ENCODE measurements at places on chromosomes 1 and 21.

- no peak for DNase-seq
Observed at GRCh38 chr1:32948905-32949304, 15.7 kb downstream of the RNF19B start.

DNA sequence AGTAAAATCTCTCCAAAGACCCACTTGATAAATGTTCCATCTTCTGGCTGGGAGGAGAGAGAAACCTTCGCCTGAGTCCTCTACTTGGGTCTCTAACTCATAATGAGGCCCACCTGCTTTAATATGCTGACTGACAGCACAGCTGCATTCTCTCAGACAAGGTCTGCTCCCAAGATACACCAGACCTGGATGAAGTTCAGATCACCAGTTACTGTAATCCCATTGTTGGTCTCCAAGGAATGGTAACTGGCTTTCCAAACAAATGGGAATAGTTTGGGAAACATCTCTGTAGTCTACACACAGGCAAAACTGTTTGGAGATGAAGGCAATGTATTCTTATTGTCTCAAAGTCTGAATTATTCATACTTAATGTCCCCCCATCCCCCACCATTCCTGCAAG, 27.9 kb upstream of the COL24A1 start:
- no peak for DNase-seq

GRCh38 chr1:69055194-69055593, 512.5 kb upstream of the LRRC7 start:
- DNase-seq = no peak

GRCh38 chr1:41641475-41641814, 157.0 kb upstream of the EDN2 start:
- DNase-seq = no peak

- DNase-seq = no peak
Observed at GRCh38 chr1:105909811-105910210, 1146.7 kb upstream of the PRMT6 start.

GRCh38 chr1:217403026-217403720, 227.7 kb downstream of the GPATCH2 start:
- DNase-seq = no peak

DNA sequence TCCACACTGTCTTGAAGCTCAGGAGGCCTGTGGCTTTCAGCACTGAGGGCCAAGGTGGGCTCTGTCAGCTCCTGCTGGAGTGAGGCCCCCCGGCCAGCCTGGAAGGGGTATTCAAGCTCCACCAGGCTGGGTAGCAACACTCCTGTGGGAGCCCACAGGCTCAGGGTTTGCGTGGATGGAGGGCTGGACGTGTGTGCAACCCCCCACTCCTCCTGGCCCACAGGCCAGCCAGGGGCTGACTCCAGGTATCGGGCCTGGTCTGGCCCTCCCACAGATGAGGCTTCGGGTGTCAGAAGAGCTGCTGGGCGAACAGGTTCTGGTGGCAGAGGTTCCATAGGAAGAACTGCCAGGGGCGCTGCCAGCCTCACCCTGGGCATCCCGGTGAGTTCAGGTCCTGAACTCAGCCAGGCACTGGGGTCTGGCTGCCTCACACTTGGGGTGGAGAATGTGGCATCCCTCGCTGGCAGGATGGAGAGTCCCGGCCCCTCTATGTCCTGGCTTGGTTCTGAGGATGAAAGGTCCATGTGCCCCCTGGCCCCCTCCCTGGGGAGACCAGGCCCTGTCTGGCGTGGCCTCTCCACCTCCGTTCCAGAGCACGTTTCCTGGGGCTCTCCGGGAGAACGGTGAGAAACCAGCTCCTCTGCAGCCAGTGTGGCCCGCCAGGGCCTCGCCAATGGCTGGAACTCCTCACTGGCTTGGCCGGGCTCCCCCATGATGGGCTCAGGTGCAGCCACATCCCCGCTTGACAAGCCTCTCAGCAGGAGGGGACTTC, 64.6 kb upstream of the TARDBP start:
- DNase-seq = no peak

DNA sequence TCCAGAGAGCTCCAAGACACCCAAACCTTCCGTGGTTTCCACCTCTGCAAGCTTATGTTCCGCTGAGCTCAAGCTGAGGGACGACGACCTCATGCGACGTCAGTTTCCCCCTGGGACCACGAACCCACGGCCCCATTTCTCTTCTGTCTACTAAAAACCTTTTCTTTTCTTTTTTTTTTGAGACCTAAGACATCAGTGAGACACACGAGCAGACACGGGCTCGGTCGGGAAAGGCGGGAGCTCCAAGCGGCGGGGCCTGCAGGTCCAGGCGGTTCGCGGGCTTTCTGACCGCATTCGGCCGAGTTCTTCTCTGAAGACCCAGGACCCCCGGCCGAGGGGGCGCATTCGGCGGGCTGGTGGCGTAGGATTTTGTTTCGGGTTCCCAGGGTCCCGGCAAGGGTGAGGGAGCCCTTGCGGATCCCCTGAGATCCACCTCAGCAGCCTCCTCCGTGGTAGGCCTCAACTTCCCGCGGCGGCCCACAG, 402 bp downstream of the C21orf58 start:
- no peak for DNase-seq

DNA sequence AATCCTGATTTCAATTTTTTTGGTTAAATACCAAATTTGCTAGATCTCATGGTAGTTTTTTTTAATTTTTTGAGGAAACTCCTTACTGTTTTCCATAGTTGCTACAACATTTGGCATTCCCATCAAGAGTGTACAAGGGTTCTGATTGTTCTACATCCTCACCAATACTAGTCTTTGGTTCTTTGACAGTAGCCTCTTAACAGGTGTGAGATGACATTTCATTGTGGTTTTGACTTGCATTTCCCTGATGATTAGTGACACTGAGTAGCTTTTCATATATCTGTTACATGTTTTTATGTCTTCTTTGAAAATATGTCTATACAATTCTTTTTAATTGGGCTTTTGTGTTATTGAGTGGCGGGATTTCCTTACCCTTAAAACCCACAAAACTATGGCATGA, 20.9 kb upstream of the RGS13 start:
- no peak for DNase-seq

GRCh38 chr1:214074477-214074876, 86.7 kb downstream of the PROX1 start:
- no peak for DNase-seq

GRCh38 chr1:47890779-47891178, 106.4 kb downstream of the TRABD2B start:
- no peak for DNase-seq

DNA sequence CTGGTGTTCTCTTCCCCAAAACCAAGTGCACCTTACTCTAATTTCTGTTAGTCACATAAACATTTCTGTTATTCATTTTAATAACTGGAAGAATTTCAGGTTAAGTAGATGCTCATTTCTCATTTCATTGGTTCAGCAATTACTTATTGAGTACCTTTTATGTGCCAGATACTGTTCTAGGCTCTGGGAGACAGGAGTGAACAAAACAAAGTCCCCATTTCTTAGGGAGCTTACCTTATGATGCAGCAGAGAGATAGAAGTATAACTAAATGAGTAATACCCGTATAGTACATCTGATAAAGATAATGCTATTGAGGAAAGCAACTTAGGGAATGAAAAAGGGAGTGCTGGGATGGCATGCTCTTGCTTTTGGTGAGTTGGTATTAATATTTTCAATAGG, 33.7 kb downstream of the LRRC8C start:
- no peak for DNase-seq

DNA sequence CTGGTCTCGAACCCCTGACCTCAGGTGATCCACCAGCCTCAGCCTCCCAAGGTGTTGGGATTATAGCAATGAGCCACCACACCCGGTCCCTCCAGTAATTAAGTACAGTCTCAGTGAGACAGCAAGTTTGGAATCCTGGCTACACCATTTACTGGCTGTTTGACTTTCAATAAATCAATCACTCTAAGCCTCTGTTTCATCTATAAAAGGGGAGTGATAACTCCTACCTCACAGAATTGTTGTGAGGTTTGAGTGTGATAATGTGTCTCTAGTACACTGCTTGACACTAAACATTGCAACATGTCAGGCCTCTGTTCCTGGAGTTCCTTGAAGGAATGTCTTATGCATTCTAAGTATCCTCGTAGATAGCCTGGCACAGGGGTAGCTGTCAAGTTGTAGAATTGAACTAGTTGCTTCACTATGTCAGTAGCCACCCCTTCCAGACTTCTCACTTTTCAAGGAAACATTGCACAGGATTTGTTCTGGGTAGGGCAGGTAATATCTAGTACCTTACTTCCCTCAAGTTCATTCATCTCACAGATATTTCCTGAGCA, 12.4 kb downstream of the ENTREP3 start:
- DNase-seq = no peak

DNA sequence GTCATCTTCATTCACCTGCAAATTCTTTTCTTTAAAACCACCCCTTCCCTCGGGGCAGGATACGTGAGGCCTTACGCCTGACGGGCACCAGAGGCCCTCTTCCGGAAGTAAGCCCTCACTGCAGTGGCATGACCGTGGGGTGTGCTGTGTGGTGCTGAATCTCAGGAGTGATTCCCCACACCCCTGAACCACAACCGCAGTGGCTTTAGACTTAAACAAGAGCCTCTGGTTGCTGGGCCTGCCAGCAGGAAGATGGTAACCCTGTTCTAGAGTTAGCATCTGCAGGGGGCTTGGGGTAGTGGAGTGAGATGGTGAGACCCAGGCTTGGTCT, 12.1 kb downstream of the BSND start:
- DNase-seq = no peak

GRCh38 chr21:26962621-26963181, 4.2 kb downstream of the ADAMTS5 start:
- DNase-seq = no peak

GRCh38 chr1:106780806-106781569, 275.5 kb upstream of the PRMT6 start:
- DNase-seq = no peak

- DNase-seq = no peak
Observed at GRCh38 chr21:38688068-38688467, 117.7 kb upstream of the ETS2 start.

GRCh38 chr1:170714163-170714562, 50.2 kb downstream of the PRRX1 start:
- DNase-seq = no peak

- peak; percentile 60 for DNase-seq
Observed at GRCh38 chr1:159922511-159923202, 2.6 kb downstream of the TAGLN2 start.

GRCh38 chr1:246117066-246117791, 389.9 kb downstream of the SMYD3 start:
- DNase-seq = peak; percentile 58

GRCh38 chr21:35197191-35197590, 148.1 kb upstream of the RUNX1 start:
- DNase-seq = no peak

- DNase-seq = no peak
Observed at GRCh38 chr1:84424513-84425149, 26.3 kb downstream of the DNASE2B start.

DNA sequence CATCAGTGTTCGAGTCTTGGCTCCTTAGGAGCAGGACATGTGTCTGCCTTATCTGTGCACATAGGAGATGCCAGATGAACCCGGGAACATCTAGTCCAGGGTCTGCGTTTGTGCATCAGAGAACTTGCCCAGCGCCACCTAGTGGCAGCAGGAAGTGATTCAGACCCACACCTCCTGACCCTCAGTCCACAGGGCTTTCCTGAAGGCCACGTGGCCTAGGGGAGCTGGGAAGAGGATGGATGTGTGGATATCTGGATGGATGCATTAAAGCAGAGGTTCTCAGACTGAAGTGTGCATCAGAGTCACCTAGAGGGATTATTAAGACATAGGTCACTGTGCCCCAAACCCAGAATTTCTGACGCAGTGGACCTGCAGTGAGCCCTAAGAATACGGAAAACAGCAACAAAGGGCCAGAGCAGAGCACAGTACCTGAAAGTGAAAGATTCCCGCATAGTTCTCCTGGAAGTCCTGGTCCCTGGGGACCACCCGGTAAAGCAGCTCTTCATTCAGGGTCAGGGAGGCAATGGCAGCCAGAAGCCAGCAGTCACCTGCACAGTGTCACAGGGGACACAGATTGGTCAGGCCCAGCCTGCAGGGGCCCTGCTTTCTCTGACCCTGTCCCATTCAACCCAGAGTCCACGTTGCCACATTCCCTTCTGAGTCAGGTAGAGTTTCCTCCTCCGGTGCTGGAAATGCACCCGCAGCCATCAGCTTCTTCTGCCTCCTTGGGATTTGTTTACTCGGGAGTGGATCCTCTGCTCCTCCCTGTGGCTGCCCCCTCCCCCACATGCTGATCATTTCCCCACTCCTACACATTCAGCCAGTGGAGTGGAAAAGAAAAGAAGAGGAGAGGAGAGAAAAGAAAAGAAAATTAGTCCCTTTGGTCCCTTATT, 37.0 kb downstream of the CAPN8 start:
- peak; percentile 24 for DNase-seq

- DNase-seq = peak; percentile 64
Observed at GRCh38 chr1:27527890-27528817, 38.2 kb upstream of the WASF2 start.

DNA sequence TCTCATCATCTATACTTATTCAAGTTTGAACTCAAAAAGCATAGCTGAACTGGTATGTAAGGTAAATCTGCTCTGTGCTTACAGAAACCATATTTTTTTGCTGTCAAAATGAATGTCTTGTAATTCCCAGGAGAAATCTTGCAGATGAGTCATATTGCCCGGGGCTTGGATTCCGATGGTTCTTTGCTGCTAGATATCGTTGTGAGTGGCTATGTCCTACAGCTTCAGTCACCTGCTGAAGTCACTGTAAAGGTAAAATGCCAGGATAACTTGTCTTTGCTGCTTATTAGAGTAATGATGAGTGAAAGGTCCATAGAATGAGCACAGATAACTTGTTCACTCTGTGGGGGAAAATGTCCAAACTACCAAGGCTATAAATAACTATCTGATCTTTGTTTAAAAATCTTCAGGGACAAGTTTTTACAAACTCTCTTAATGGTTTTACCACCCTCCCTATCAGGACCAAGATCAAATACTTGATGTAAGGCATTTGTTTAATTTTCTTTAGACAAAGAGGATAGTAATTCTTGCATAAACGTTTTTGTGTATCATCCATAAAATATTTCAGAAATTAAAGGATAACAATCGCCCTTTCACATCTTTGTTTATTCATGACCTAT, 222.3 kb downstream of the TPR start:
- DNase-seq = no peak

- no peak for DNase-seq
Observed at GRCh38 chr1:59695252-59695651, 119.5 kb upstream of the HOOK1 start.

- DNase-seq = no peak
Observed at GRCh38 chr1:9439074-9439761, 100.0 kb upstream of the SLC25A33 start.

DNA sequence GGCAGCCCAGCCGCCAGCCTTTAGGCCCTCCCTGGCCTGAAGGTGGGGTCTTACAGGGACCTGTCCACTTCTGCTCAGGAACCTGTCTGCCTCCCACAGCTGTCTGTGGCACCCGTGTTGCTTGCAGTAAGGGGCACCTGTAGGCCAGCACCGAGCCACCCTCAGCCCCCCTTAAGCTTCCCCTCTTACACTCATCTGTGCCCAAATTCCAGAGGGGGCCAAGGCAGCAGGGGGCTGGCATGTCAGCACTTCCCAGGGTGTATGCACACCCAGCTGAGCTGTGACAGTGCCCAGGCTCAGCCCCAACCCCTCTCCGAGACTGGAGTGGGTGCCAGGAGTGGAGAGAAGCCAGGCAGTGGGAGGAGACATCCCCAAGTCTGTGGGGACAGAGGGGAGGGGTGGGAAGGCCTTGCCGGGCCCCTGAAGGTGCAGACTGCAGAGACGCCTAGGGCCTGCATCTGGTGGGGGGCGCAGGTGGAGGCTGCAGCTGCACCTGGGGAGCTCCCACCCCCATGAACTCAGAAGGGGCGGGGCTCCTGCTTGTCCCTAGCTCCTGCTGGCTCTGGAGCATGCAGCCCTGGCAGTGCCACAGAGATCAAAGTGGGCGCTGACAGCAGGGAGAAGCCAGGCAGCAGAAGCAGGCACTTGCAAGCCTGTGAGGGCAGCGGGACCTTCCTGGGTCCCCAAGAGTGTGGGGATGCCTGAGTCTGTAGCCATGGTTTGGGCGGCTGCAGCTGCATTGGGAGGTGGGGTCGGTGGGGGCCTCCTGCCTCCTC, 5.4 kb upstream of the SLC2A7 start:
- DNase-seq = no peak

Measured in CD4-positive, alpha-beta T cell treated with Interleukin-15 for 1 hour (primary cell).